ENCODE measurements at places on chromosomes 12 and 14. TPM values are rescaled to one million over a fixed set of nuclear protein-coding genes. Genes with fewer than 3 reads are reported as not detected.

DNA sequence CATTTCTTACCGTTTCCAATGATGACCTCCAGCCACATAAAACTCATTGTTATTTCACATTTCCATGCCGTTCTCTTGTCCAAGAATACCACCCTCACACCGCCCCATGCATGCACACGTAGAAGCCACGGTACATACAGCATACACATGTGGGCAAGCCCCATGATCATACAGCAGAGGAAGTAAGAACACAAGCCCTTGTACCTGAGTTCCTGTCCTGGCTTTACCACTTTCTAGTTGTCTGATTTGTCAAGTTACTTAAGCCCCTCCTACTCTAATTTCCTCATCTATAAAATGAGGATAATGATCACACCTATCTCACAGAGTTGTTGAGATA, 59.9 kb downstream of the DUSP16 start:
- DNase-seq: no peak

GRCh38 chr12:123971770-123972456, 718 bp downstream of the CCDC92 start:
- peak; percentile 80 for DNase-seq

GRCh38 chr12:31647086-31647491, 12.4 kb upstream of the ETFBKMT start:
- DNase-seq: no peak

- DNase-seq: no peak
Measured at GRCh38 chr14:99763527-99764221, 29.5 kb upstream of the EML1 start.

The CFAP251 gene
- total RNA-seq: 2.9 TPM

DNA sequence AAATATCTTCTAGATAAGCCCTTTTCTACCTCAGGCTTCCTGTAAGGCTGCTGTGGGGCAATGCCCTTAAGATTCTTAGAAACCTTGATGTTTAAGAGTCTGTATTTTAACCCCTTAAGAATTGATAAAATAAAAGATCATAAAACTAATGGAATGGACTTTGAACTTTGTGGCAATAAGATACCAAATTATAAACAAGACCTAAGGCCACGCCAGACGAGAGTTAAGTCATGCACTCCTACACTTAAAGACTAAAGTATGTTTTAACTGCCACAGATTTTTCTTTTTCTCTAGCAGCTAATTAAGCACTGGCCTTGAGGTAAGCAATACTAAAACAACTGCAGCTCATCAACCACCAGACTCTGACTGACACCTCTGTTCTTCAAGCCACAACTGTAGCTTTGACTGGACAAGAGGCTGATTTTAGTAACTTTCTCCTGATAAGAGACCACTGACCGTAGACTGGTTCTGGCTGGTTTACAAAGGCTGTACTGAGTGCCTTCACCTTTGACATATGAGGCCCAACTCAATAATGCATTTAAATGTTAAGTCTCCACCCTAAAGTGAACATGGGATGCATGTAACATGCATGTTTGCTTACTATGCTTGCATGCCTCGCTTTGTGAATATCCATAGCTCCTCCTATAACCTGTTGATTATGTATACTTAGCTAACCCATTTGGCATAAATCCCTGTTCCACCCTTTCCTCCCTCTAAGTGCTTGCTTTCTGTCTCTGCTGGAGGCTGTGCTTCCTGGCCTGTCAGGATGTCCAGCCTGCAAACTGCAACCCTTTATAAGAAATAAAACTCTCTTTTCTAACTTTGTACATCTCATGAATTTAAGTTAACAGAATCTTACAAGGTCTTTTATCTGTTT, 71.9 kb downstream of the KLHL28 start:
- no peak for DNase-seq

The RAB15 gene
- 59.2 TPM for total RNA-seq

DNA sequence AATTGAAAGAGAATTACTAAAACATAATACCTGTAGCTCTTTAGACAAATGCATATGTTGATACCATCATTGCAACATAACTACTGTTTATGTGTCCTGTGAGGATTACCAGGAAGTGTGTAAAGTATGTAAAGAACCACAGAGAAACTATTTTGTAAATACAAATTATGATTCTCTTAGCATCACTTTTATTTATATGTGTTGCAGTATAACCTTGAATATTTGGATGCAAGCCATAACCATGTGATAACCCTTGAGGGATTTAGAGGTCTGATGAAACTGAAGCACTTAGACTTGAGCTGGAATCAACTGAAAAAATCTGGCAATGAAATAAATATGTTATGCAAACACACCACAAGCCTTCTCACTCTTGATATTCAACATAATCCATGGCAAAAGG, 77.5 kb downstream of the LRRC9 start:
- no peak for DNase-seq

Data from H1 (cell line).